ENCODE measurements at places on chromosomes 6 and 20.

GRCh38 chr6:29424575-29424974, 9.8 kb downstream of the OR12D1 start:
- no peak for DNase-seq

- no peak for DNase-seq
Observed at GRCh38 chr6:126665551-126665950, 325.6 kb downstream of the CENPW start.

GRCh38 chr6:13638626-13639025, 23.5 kb downstream of the NOL7 start:
- no peak for DNase-seq

DNA sequence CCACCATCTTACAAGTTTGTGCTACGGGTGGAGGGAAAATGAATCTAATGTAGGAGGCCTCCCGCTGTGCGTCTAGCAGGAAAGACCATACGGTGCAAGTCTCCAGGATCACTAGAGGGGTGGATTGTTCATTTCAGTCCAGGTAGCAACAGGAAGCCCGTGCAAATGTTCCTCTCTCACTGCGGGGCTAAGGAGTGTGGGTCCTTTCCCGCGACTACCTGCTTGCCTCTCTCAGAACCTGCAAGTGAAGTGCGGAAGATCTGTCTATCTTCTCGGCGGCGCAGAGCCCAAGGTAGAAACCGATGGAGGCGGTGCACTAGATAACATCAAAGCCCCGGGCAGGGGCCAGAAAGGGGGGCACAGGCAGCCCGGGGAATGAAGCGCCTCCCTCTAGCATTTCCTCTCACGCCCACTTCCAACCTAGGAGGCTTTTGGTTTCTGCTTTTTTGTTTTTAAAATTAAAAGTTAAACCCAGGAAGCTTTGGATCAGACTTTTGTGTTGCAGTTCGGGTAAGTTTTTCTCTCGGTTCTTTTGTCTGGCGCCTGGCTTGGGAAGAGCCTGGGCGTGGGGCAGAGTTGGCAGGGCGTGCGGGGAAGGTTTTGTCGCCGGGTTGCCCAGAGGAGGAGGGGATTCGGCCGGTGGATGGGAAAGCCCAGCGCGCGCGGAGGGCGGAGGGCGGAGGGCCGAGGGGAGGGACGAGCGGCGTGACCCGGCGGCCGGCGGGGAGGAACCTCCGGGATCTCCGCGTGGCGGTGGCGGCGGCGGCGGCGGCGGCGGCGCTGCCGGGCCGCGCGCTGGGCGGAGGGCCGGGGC, 3.5 kb upstream of the HIVEP1 start:
- DNase-seq, result no peak

GRCh38 chr6:168007592-168008338, 10.3 kb downstream of the KIF25 start:
- DNase-seq, result no peak

- DNase-seq, result no peak
Observed at GRCh38 chr20:32010101-32010500, at the start of gene CCM2L. Gene CCM2L (plus strand): TSS chr20:32010438. CDS start chr20:32010455, 17 bp downstream.

GRCh38 chr6:143337201-143337949, 113.1 kb downstream of the ADAT2 start:
- DNase-seq, result no peak
